ENCODE measurements at places on chromosomes 12 and 14.

GRCh38 chr12:132246997-132247717 is 82.2 kb downstream of the GALNT9 start:
- DNase-seq = no peak

GRCh38 chr12:79127271-79127751 is 262.7 kb downstream of the SYT1 start:
- no peak for DNase-seq

- DNase-seq = no peak
These were observed 278.7 kb upstream of the PWP1 start for GRCh38 chr12:107406932-107407331.

DNA sequence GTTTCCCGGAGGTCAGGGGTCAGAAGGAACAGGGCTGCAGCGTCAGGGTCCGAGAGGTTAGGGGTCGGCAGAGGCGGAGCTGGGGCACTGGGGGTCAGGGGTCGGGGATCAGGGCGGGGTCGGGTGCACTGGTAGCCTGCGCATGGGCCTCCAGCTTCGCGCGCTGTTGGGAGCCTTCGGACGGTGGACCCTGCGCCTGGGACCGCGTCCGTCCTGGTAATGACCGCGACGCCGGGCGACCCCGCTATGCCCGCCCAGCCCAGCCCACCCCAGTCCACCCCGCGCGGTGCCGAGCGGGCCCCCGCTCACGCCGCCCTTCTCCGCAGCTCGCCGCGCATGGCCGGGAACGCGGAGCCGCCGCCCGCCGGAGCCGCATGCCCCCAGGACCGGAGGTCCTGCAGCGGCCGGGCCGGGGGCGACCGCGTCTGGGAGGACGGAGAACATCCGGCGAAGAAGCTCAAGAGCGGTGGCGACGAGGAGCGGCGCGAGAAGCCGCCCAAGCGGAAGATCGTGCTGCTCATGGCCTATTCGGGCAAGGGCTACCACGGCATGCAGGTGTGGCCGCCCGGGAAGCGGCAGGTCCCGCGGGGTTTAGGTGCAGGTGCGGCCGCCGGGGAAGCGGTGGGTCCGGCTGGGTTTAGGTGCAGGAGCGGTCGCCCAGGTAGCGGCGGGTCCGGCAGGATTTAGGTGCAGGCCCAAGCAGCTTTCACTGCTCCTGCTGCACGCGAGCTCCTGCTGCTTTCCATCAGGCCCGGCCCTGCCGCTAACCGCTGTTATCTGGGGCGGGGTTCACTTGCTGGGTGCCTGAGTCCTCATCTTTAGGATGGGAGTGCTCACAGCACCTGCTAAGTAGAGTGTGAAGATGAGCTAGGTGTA is 743 bp downstream of the PUS1 start:
- DNase-seq = no peak

DNA sequence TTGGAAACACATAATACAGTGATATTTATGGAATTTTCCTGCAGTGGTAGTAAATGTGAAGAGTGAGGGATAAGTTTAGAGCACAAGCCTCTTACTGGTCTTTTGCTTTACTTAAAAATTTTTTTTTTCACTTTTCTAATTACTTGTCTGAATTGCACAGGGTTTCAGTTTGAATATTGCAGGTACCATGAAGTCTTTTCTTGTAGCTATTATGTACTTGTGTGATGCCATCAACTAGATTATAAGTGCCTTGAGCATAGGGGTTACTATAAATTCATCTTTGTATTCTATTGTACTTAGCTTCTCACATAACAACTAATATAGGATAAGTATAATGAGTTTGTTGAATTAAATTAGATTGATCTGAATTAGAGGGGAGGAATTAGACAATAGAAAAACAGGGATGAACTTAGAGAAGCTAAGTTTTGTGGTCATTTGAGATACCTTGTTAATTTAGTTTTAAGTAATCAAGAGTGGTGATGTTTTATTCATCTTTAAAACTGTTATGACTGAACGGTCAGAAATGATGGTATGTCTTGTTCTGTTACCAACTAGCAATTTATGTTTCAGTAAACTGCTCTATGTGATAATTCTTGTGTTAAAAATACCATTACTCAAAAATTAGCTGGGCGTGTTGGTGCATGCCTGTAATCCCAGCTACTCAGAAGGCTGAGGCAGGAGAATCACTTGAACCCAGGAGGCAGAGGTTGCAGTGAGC is 42.1 kb downstream of the CCDC91 start:
- no peak for DNase-seq

- DNase-seq = no peak
These were observed 54.7 kb downstream of the DDX51 start for GRCh38 chr12:132089407-132089910.

- DNase-seq = no peak
These were observed 103.2 kb upstream of the EVL start for GRCh38 chr14:99961826-99962518.

GRCh38 chr12:49033611-49034285 is 15.2 kb upstream of the PRKAG1 start:
- peak; percentile 44 for DNase-seq

GRCh38 chr12:49612210-49612609 is 6.8 kb upstream of the FAM186B start:
- DNase-seq = no peak

DNA sequence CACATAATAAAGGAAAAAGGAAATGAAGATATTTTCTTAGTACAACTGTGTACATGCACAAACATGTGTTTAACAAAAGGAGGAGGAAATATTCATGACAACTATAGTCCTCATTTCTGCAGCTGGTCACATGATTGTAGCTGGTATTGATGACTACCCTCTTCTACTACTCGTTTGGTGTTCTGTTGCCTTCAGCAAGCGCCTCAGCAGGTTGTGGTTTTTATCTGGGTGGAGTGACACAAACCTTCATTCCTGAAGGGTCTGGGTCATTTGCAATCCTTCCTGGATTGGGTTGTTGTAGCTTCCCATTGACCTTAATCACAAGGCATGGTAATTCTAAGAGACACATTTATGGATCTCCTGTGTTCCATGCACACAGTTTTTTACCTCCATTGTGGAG is 1009.9 kb upstream of the USP15 start:
- DNase-seq = no peak
